Iris pigment epithelial cell (primary cell): ENCODE measurements at places on chromosomes 12 and 14.

DNA sequence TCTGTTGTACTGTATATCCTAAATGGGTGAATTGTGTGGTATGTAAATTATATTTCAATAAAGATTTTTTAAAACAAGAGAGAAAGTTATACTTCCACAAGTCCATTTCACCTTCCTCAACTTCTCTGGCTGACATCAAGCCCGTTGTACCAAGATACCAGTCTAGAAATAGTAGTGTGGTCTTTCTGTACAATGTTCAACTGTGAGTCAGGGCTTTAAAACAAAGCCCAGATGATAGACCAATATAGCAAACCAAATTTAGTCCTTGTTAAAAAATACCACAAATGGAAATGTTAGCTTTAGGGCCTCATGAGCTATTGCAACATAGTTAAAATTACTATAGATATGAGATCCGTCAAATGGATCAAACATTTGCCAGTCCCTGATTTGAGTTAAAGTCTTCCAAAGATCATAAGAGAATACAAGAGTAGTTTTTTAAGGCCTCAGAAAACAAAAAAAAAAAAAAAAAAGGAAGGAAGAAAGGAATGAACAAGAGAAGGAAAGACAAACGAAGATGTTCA, 49.0 kb upstream of the EGLN3 start:
- no peak for DNase-seq

DNA sequence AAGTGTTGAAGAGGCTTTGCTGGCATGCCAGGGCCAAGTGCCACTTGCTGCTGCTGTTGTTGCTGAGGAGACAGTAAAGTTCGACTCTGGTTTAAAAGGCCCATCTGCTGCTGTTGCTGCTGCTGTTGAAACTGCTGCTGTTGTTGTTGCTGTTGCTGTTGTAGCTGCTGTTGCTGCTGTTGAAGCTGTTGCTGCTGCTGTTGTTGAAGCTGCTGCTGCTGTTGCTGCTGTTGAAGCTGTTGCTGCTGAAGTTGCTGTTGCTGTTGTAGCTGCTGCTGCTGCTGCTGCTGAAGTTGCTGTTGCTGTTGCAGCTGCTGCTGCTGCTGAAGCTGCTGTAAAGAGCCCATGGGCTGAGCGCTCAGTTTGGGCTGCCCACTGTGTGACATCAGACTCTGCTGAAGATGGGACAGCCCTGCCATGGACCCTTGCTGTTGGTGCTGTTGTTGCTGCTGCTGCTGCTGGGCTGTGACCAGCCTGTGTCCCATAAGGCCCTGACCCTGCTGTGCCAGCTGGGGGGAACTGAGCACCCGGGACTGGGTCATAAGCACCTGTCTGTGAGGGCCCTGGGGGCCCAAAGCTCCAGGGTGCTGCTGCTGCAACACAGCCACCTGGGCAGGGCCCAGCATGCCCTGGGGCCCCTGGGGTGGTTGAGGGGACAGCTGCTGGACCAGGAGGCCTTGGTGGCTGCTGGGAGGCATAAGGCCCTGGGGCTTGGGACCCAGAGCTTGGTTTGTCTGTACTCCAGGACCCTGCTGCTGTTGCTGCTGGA, 14.3 kb upstream of the PRKAG1 start:
- DNase-seq, result no peak

DNA sequence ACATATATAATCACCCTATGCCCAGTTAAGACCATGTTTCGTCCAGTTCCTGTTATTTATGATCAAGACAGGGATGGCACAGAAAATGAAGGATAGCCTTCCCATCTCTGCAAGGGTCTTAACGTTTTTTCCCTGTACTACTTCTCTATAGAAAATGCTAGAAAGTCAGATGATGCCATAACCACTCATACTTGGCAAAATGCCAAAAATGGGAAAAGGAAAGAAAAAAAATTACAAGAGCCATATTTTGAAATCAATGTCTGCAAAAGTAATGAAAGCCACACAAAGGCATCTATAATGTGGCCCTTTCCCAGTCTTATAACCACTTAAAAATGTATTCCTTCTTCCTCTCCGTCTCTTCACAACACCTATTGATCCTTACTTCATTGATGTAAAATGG, 1.8 kb upstream of the MYL6B start:
- peak; percentile 53 for DNase-seq

GRCh38 chr14:57038689-57039088, 228.4 kb upstream of the OTX2 start:
- DNase-seq, result no peak

GRCh38 chr14:67962215-67962644, 142.7 kb downstream of the RAD51B start:
- DNase-seq, result no peak

DNA sequence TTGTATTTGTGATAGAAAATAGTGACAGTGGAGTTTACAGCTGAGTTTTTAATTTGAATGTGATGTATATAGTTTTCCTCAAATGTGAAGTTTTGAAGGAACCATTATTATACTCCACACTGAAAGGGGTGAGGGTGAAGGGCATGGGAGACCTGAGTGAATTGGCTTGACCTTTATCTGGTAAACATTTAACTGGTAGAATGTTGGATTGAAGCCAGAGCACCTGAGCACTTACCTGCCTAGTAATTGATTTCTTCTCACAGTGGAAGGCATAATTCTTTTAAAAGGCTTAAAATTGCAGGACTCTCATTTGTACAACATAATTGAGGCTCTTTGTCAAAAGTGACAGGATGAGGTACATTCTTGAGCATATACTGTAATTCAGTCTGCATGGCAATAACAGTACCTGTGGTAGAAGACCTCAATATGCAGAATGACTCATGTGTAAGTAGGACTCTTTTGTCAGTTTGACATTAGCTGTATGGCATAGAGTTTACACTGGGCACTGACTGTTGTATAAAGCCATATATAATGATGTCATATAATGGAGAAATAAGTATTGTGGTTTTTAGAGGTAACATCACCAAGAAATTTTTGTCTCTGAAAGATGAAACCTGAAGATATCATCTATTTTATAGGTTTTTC, 309.6 kb downstream of the TMTC2 start:
- DNase-seq, result no peak

GRCh38 chr14:61476754-61477410, 155.5 kb downstream of the PRKCH start:
- DNase-seq, result peak; percentile 99

DNA sequence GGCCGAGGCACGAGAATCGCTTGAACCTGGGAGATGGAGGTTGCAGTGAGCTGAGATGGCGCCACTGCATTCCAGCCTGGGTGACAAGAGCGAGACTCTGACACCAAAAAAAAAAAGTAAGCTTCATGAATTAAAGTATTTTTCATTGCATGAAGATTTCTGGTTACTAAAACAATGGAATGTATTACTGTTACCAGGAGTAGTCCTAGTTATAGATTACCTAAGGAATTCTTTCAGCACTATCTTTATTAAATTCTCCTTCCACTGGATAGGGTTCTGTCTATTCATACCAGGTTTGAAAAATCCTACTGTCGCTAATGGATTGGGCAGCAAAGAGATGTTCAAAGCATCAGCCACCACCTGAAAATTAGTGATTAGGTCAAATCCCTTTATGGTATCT, 12.4 kb downstream of the ETFRF1 start:
- no peak for DNase-seq

DNA sequence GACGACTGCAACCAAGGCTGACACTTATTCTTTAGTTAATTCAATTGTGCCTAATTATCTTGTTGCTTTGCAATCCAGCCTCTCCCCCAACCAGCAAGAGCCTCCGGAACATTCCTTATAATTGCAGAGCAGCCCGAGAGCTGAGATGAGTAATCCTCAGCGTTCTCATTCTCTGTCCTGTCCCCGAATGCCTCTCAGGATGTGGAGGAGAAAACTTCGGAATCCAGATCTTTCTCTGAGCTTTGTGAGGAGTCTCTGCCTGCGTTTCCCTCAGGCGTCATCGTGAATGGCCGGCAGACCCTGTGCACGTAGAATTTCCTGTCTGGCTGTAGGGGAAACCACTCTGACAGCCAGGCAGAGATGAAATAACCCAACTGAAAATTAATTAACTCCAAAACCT, 160.5 kb upstream of the DIO3 start:
- peak; percentile 42 for DNase-seq

- no peak for DNase-seq
Observed at GRCh38 chr12:110579535-110580253, 3.4 kb downstream of the PPTC7 start.

DNA sequence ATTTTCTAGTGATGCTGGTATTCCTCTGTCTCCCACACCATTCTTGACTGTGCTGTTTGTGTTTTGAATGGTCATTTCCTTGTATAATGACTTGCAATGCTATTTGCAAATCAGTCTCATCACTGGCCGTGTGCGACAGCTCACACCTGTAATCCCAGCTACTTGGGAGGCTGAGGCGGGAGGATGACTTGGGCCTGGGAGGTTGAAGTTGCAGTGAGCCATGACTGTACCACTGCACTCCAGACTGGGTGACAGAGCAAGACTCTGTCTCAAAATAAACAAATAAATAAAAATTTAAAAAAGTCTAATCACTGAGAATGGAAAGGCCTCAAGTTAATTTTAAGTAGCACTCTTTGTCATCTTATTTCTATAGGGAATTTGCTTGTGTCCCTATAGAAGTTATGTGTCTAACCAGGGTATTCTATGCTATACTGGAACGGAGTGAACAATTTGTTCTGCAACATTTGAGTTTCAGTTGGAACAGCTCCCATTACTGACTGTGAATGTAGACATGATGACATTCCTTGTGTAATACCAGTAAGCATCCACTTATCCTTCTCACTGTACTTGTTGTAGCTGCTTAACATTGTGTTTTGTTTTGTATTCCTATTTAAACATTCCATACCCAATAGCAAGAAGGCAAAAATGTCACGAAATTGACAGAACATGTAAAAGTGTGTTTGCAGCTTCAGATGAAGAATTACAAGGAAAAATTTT, 126.3 kb downstream of the MGST1 start:
- peak; percentile 68 for DNase-seq

DNA sequence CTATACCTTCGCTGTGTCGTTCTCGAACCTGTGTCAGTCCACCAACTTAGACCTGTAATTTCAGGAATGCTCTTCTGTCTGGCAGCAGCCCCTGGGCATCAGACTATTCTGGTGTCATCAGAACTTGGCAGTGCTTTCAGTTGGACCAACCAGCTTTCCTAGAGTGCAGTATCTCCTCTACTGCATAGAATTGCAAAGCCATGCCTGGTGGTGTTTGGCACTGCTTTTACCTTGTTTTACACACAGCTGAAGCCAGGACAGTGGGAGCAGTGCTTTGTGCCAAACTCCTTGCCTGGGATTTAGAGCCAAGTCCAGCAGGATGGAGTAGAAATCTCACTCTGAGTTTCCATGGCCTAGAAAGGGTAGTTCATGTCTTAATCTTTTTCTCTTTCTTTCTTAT, 1.5 kb downstream of the FLVCR2 start:
- no peak for DNase-seq

- no peak for DNase-seq
Observed at GRCh38 chr14:104117341-104118005, 20.9 kb upstream of the KIF26A start.

DNA sequence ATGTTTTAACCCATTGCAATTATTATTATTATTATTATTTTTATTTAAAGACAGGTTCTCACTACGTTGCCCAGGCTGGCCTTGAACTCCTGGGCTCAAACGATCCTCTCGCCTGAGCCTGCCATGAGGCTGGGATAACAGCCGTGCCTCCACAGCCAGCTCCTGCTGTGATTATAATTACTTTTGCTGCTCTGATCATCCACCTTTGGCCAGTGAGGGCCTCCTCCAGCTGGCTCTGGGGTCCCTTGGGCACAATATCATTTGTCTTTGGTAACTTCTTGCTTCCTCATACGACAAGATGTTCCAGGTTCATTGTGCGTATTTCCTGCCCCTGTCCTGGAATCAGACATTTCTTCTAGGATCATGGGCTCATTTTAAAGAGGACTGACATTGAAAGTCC, 28.4 kb downstream of the LRTM2 start:
- DNase-seq, result no peak

DNA sequence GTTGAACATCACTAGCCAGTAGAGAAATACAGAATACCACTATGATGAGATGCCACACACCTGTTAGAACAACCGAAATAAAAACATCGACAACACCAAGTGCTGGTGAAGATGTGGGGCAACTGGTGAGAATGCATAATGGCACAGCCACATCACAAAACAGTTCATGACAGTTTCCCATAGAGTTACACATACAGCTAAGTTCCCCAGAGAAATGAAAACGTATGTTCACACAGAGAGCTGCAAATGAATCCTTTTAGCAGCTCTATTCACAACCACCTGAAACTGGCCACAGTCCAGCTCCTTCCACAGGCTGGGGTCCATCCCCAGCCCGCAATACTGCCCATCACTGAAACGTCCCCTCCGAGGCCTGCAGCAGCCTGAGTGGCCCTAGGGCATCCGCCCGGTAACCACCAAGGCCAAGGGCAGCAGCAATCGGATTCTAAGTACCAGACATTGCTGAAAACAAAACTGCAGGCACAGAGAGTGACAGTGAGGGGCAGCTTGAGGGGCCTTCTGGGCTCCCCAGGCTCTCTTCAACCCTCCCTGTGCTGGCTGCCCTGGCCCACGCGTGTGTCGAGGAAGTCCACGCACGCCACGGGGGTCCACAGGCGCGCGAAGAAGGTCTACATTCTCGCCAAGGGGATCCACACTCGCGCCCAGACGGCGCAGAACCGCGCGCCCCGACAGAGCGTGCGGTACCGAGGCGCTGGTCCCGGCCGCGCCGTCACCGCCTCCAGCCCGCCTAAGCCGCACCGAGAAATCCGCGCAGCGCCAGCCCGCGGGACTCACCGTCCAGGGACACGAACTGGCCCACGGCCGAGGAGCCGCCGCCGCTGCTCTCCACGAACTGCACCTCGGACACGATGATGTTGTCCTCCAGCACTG, 903 bp downstream of the BRF1 start:
- no peak for DNase-seq

GRCh38 chr12:132066345-132066685, 77.8 kb downstream of the DDX51 start:
- no peak for DNase-seq

DNA sequence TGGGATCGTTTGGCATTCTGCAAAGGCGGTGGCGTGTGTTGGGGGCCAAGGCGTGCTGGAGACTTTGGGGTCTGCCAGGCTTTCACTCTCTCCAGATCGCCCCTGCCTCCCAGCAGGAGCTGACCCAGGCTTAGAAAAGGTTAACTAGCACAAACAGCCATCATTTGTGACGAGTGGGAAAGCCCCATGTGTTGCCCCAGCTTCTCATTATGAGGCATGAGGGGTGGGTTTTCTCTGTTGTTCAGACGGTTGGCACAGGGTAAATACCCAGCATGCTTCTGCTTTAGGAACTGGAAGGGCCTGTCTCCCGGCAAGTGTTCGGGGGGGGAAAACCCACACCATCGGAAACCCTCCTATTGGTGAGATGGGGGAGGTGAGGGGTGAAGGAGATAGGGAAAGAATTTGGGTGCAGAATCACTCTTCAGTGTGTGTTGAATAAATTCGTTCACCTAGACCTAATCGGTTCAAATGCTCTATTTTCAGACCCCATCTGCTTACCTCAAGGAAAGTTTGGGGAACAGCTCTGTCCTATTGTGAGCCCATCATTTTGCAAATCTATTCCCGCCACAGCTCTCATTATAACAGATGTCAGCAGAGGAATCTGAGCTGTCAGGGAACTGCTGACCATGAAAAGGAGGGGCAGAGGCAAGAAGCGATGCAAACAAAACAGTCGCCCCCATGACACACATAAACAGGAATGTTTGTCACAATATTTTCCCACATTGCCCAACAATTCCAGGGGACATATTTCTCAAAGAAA, 34.7 kb upstream of the C12orf42 start:
- no peak for DNase-seq
